ENCODE measurements at places on chromosomes 13 and 19.

DNA sequence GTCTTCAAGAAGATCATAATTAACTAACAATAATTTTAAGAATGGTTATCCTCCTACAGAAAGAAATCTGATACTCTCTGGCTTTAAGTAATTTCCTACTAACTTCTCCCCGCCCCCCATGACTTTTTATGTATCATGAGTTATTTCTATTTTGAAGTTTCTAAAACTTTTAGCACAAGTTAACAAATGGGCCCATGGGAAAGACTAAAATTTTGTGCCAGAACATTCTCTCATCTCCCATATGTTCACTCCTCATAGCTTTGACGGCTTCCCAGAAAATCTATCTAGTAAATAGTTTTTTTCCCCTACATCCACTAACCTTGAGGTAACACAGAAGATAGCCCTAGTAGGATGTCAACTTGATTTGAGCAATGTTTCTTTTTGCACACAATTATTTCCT, 148.3 kb downstream of the POSTN start:
- no peak for ATAC-seq

DNA sequence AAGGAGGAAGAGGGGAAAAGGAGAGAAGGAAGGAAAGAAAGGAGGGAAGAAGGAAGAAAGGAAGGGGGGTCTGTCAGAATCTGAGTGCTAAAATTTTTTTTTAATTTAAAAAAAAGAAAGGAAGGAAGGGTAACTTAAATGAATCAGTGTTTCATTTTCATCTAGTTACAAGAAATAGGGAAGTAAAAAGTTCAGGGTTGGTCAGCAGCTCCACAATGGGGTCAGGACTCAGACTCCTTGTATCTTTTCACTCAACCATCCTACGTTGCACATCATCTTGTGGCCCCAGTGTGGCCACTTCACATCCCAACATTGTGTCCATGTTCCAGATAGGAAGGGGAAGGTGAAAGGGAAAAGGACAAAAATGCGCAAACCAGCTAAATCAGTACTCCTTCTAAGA, 14.3 kb upstream of the FNDC3A start:
- ATAC-seq, result no peak

- no peak for ATAC-seq
Measured at GRCh38 chr13:22461854-22462490, 718.8 kb upstream of the SGCG start.

GRCh38 chr13:52179925-52180324, 20.5 kb upstream of the NEK3 start:
- no peak for ATAC-seq

DNA sequence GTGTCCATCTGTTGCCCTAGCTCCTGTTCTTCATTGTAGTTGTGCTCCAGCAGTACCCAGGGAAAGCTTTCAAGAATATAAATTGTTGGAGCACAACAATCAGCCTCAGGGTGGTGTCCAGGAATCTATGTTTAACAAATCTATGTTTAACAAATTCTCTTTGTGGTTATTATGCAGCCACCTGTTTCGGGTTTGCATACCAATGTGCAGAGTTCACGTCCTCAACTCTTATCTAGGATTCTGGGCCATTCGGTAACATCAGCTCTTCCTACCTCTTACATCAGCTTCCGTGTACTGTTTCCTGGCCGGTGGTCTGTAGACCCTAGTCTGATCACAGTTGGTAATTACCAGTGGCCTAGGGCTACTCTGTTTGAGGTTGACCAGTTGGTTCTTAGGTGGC, 17.0 kb downstream of the MTUS2 start:
- ATAC-seq, result no peak

DNA sequence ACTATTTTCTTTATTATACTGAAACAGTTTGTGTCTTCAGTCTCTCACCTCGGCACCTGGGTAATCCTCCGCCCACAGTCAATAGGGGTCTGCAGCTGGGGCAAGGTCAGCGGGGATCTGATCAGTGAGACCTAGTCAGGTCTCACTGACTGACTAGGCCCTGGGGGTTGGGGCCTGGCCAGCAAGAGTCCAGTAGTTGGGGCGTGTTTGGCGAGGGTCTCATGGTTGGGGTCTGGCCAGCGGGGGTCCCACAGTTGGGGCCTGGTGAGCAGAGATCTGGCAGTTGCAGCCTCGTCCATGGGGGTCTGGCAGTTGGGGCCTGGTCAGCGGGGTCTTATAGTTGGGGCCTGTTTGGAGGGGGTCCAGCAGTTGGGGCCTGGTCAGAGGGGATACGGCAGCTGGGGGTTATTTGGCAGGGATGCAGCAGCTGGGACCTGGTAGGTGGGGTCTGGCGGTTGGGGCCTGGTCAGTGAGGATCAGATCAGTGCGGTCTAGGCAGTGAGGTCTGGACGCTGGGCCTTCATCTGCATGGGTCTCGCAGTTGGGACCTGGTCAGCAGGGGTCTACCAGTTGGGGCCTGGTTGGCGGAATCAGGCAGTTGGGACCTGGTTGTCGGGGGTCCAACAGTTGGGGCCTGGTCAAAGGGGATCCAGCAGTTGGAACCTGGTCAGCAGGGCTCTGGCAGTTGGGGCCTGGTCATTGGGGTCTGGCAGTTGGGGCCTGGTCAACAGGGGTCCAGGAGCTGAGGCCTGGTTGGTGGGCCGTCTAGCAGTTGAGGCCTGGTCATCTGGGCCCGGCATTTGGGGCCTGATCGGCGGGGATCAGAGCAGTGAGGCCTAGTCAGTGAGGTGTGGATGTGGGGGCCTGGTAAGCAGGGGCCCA, 61.1 kb upstream of the TPM4 start:
- no peak for ATAC-seq
